ENCODE measurements at places on chromosomes 3 and 15.

- DNase-seq, result no peak
Observed at GRCh38 chr3:147008886-147009285, 397.5 kb downstream of the ZIC4 start.

DNA sequence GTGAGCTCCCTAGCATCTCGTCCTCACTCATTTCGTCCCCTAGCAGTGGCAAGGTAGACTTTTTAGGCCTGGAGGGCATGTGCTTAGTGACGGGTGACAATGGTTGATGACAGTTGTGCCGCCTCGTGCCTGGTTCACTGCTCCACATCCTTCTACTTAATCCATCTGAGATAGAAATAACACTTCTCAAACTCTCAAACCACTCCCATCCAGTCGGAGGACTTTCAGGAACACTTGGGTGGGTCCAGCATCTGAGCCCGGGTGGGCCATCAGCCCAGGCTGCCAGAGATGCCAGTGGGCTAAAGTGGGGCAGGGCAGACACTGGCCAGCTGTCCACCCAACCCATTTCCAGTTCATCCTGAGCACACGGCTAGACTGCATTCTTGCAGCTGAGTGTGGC, 79.7 kb upstream of the SMAD3 start:
- no peak for DNase-seq

- DNase-seq, result no peak
Observed at GRCh38 chr3:143278721-143279120, 159.2 kb downstream of the CHST2 start.

GRCh38 chr3:127889976-127890650, 24.9 kb upstream of the KBTBD12 start:
- no peak for DNase-seq

DNA sequence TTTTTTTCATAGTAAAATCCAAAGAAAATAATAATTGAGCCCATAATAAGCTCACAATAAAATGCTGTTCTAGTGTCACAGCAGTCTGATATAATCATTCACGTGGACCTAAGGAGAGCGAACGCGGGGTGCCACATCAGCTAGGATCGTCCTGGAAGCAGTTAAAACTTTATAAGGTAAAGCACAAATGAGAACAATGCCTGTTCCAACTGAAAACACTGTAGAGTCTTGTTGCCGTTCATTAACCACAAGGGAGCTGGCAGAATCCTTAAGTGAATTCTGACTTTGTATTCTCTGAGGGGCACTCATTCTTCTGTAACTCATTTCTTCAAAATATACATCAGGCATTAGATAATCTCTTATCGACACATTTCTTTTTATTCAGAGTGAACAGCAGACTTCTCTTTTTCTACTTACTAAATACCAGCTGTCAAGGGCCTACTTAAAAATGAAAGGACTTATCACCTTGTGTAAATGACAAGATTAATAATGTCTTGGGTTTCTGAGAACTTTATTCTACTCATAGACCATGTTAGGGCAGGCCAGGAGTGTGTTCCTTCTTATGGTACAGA, 524.6 kb downstream of the MECOM start:
- no peak for DNase-seq

GRCh38 chr15:50162969-50163718, 18.9 kb upstream of the SLC27A2 start:
- no peak for DNase-seq

DNA sequence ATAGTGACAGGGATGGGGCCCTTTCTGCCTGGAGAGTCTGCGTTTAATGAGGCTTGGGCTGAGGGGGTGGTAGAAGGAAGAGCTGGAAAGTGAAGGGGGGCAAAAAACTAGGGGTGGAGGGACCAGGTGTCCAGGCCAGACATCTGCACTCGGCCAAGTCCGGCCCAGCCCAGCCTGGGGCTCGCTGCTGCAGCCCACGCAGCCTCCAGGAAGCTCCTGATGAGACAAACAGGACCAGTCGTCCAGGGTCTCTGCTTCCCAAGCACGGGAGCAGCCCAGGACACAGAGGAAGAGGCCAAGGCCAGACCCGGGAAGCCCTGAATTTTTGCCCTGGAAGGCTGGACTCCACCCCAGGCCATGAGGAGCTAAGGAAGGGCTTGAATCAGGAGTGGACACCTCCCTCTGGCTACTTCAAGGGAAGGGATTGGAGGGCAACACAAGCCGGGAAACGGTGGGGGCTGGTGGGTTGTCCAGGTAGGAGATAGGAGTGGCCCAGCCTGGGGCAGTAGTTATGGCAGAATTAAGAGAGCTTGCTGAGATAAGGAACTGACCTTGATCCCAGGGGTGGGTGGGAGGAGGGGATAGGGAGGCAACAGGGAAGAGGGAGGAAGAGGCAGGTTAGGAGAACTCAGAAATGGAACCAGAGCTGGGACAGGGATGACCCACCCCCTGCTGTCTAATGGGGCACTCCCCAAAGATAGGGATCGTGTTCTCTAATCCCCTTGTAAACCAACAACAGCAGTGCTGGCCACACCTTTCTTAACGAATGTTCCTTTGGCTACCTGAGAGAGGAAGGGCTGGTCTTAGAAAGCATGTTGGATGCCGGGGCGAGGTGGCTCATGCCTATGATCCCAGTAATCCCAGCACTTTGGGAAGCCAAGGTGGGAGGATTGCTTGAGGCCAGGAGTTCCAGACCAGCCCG, 89.5 kb downstream of the ANP32A start:
- DNase-seq, result no peak

- DNase-seq, result no peak
Observed at GRCh38 chr15:28919679-28920655, 34.2 kb downstream of the APBA2 start.
